ENCODE measurements at places on chromosomes 16 and 17.

GRCh38 chr17:28726226-28726626 is at the start of gene TLCD1:
Gene TLCD1, minus strand, starts transcription at chr17:28726233. Its CDS starts 136 bp downstream, at chr17:28726097.
- ATAC-seq = peak; percentile 51

DNA sequence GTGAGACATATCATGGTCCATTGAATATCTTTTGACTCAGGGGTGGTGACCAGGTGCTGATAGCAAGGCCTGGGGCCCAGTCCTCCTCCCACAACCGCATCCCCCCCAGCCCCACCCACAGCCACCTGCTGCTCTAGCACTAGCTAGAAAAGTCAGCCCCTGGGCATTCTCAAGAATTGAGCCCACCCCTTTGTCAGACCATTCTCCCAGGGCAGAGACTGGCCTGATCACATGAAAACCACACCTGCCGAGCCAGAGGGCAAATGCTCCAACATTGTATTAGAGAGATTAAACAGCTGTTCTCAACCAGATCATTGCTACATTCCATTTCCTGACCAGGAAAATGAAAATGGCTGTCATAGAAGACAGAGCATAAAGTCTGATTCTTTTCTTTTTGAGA is 62.4 kb downstream of the RAB11FIP4 start:
- ATAC-seq = no peak

DNA sequence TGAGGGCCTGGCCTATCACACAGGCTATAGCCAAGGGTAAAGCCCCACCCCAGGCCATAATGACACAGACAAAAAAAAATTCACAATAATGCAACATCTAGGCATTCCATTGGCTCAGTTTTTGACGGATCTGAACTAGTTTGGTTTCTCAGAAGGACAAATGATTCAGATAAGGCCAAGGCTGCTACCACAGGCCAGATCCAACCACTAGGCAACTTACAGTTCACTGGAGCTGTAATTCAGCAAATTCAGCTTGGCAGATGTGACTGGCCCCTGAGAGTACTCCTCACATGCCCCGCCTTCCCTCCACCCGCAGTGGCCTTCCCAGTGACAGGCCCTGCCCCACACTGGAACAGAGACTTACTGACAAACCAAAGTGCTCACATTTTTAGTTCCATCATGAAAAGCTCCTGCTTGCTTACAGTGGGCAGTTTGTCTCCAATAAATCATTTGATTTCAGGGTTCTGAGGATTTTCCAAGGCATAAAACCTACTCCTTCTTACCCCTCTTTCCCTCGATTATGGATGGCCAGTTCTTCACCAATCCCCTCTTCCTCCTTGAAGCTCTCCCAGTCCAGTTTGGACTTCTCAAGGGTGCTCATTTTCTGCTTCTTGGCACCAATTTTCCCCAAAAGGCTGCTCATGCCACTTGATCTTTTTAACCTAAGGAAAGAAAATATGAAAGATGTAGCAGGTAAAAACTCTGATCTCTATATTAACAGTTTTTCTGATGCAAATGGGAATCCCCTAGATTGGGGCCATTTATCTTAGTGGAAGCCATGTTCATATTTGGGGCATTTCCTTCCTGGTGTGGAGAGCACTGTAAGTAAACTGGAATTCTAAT is 53.3 kb upstream of the BCAR1 start:
- peak; percentile 18 for ATAC-seq

- ATAC-seq = no peak
Measured at GRCh38 chr17:77484111-77484510, 343.3 kb downstream of the SEC14L1 start.

DNA sequence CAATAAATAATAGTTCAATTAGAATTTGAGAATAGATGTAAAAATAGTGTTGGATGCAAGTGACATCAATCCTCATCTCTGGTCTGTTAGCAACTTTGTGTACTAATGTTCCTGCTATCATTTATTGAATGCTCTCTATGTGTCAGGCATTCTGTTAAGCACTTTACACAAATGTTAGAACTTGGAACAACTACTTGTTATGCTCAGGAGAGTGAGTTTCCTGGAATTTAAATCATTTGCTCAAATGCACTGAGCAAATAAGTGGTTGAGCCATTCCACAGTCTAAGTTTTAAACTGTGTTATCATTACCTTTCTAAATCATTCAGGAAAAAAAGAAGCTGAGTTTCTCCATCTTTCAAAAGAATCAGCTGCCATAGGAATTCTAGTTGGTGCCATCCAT is 1327.3 kb upstream of the GOT2 start:
- ATAC-seq = no peak

- ATAC-seq = no peak
Measured at GRCh38 chr17:50565402-50566350, 5.2 kb downstream of the CACNA1G start.

DNA sequence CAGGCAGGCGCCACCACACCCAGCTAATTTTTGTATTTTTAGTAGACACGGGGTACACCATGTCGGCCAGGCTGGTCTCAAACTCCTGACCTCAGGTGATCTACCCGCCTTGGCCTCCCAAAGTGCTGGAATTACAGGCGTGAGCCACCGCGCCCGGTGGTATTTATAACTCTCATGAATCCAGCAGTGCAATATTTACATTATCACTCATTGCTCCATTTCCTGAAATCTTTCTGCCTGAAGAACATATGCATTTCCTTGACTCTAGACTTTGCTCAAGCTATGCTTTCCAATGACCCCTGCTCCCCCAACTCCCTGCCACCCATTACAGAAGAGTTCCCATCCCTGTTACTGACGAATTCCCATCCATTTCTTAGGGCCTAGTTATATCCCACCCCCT is 19.7 kb upstream of the NDUFAB1 start:
- no peak for ATAC-seq

DNA sequence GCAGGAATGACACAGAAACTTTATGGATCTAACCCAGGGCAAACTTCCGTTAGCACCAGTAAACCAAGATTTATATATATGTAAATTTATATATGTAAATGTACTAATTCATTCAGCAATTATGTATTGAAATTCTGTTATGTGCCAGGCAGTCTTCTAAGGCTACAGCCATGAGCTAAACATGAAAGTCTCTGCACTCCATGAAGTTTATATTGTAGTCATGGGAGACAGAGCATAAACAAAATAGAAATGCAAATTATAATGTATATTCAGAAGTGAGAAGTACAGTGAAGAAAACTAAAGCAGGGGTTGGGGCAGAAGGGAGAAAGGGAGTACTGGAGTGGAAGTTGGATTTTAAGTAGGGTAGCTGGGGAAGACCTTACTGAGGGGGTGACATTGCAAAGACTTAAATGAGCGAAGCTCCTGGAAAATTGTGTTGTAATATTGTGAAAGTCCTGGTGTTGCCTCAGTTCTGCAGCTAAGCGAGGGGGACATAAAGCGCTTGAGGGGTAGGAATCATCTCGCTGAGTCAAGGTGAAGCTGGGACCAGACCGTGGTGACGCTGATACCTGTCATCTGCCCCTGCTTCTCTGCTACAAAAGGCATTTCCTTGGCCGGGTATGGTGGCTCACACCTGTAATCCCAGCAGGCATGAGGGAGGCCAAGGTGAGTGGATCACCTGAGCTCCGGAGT is 64.8 kb downstream of the YPEL2 start:
- no peak for ATAC-seq

- no peak for ATAC-seq
Measured at GRCh38 chr16:56844056-56844455, 21.0 kb upstream of the SLC12A3 start.

GRCh38 chr16:58831386-58831785 is 97.3 kb upstream of the GOT2 start:
- ATAC-seq = no peak

Data from gastroesophageal sphincter (tissue), 4 donors.